ENCODE measurements at places on chromosomes 11 and 22.
A peak's percentile ranks its signal among the peaks of the same experiment; 100 is the strongest.

DNA sequence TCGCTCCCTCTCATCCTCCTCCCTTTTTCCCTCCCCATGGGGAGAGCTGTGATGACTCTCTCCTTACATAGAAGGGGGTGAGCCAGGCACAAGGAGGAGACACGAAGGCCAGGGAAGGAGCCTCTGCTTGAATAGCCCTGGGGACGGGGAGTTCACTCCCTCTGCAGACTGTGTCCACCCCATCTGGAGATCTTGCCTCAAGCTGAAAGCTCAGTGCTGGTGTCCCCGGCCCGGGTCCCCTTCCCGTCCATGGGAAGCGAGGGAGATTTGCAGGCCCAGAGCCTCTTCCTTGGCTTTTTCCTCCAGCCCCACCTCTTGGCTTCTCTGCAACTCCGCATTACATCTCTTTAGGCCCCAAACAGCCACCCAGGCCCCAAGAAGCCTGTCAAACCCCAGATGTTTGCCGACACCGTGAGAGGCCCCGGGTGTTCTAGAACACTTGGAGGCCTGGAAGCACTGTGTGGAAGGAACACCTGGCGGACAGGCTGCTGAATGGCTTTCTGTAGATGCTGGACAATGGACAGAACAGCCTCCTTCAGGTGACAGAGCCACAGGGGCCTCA is 32.3 kb downstream of the LINC01488 start:
- no peak for DNase-seq

DNA sequence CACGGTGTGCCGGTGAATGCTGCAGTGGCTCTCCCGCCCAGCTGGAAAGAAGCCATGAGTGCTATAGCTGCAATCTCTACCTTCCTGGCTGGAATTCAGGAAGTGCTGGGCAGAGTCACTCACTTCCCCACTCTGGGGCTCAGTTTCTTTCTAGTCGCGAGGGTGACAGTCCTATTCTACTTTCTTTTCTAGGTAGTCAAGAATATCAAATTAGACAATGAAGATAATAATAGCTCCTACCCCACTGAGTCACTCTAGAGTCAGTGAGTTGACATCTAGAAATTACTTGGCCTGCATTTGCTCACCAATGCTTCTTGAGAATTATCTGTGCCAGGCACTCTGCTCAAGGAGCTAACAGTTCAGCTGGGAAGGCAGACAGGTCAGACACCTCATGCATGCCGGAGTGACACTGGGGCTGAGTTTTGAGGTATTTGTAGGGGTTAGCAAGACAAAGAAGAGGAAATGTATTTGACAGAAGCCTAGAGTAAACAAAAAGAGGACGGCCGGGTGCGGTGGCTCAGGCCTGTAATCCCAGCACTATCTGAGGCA is 3.2 kb downstream of the CENPM start:
- DNase-seq: no peak

DNA sequence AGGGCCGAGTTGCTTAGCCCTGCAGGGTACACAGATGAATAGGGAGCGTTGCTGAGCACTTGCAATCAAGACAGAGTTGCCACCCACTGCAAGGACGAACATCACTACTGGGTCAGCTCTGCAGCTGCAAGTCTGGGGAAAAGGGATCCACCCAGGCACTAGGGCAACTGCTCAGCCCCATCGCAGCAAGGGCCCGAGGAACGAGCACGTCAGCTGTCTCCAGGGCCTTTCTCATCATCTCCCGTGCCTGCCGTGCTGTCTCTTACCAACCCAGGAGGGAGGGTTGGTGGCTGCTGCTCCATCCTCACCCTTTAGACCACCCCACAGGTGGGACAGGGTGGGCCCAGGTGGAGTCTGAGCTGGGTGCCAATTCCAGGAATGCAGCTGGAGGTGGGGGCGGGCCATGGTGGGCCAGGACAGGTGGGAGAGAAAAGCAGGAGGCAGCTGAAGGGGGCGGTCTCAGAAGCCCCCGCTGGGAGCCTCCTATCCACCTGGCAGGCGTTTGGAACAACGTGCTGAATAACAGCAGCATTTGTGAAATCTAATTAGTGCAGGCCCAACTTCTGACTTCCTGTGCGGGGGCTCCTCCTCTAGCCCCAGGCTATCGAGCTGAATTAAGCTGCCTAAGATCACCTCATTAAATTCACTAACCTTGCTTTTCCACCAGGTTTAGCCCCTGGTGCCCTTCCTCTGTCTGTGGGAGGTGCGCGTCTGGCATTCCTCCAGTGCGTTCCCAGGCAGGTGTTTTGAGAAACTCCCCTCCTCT is 252.5 kb downstream of the ST3GAL4 start:
- DNase-seq: no peak

GRCh38 chr11:61763930-61764605 is 11.6 kb downstream of the MYRF start:
- DNase-seq: no peak

DNA sequence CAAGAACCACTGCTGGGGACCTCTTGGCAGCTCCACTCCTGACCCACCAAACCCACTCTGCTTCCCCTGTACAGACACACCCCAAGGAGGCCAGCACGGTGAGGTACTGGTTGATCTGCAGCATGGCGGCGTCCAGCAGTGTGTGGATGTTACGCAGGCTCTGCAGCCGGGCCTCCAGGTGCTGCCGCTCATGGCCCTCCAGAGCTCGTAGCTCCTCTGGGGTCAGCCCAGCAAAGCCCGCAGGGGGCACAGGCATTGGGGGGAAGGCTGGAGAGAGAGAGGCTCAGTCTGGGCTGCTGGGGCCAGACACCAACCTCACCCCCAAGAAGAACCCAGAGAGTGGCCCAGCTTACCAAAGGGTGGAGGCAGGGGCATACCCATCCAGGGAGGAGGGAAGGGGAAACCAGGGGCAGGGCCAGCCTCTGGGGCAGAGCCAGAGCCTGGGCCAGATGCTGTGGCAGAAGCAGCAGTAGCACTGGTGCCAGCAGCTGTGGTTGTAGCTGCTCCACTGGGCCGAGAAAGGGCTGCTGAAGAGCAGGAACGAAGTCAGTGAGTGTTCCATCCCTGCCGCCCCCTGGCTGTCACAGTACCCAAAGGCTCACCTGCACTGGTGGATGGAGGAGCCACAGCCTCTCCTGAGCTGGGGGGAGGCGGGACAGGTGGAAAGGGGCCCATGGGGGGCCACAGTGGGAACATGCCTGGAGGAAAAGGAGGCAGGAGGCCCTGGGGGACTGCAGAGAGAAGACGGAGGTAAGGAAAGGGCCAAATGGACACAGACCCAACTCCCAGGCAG is 4.5 kb downstream of the SYVN1 start:
- peak; percentile 57 for DNase-seq
